ENCODE measurements at places on chromosomes 12 and 14.

GRCh38 chr14:77823378-77823777 lies 23.5 kb downstream of the ADCK1 start:
- DNase-seq, result no peak

- no peak for DNase-seq
Observed at GRCh38 chr12:13173012-13173932, 23.3 kb upstream of the EMP1 start.

DNA sequence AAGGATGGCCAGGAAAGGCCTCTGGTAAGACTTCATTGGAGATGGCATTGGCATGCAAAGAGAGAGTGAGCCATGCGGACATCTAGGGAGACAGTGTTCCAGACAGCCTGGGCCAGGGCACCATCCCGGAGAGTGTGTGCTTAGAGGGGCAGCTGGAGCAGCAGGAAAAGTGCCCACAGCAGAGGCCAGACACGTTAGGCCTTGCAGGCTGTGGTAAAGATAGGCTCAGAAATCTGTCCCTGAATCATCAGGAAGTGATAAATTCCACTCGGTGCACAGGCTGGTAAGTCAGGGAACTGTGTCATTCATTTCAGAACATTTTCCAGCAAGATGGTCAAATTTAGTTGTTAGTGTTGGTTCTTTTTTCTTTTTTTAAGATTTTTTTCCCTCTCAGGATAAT lies 8.8 kb downstream of the GALNT16 start:
- no peak for DNase-seq

DNA sequence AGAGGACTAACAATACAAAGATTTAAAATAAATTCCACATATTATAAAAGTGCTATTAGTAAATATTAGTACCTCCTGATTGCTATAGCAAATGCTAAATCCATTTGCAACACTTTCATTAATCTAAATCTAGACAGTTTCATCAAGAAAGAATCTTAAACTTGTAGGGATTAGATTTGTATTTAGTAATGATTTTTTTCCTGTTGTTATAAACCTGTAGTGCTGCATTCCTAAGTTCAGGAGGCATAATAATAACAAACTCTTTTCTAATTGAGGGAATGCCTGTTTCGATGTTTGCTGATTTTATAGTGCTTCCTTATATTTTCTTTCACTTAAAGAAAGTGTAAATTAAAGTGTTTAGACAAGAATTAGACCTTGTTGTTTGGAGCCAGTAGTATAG lies 166.1 kb downstream of the FOXA1 start:
- no peak for DNase-seq

DNA sequence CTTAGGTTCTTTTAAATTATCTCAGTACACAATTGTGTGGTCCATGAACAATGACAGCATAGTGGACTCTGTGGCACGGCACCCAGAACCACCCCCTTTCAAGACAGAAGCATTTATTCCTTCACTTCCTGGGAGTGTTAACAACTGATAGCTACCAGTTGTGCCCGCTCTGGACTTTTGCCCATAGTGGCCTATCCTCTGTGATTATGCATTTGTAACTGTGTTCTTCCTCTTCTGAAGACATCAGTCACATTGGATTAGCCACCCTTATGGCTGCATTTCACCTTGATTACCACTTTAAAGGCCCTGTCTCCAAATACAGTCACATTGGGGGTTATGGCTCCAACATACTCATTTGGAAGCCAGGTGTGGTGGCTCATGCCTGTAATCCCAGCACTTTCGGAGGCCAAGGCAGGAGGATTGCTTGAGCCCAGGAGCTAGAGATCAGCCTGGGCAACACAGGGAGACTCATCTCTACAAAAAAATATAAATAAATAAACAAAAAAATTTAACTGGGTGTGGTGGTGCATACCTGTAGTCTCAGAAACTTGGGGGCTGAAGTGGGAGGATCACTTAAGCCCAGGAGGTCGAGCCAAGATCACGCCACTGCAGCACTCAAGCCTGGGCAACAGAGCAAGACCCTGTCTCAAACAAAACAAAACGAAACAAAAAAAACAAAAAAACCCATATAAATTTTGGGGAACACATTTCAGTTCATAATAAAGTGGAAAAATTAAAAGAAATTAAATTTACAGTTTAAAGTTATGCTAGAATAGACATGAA lies 27.6 kb upstream of the PHC1 start:
- DNase-seq, result no peak

DNA sequence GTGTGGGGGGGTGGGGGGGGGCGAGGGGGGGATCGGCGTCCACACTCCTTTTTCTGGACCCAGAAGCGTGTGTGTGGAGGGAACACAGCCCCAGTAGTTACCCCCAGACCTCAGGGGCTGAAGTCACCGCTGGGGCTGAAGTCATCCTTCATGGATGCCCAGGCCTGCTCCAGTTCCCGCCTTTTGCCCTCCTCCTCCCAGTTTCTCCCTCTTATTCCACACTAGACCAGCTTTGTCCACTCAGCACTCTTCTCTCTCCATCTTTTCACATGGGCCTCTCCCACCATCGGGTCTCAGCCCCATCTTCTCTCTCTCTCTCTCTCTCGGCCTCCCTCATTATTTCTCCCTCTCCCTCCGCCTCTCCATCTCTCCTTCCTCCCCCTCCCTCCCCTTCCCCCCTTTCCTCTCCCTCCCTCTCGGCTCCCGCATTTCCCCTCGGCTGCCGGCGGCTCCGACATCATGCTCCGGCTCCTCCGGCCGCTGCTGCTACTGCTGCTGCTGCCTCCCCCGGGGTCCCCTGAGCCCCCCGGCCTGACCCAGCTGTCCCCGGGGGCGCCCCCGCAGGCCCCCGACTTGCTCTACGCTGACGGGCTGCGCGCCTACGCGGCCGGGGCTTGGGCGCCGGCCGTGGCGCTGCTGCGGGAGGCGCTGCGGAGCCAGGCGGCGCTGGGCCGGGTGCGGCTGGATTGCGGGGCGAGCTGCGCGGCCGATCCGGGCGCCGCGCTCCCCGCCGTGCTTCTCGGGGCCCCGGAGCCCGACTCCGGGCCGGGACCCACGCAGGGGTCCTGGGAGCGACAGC lies at the start of gene P3H3:
P3H3 (plus strand) TSS at position 426 of the 799 bp plus-strand sequence; CDS start at position 460, 34 bp downstream.
- peak; percentile 29 for DNase-seq

DNA sequence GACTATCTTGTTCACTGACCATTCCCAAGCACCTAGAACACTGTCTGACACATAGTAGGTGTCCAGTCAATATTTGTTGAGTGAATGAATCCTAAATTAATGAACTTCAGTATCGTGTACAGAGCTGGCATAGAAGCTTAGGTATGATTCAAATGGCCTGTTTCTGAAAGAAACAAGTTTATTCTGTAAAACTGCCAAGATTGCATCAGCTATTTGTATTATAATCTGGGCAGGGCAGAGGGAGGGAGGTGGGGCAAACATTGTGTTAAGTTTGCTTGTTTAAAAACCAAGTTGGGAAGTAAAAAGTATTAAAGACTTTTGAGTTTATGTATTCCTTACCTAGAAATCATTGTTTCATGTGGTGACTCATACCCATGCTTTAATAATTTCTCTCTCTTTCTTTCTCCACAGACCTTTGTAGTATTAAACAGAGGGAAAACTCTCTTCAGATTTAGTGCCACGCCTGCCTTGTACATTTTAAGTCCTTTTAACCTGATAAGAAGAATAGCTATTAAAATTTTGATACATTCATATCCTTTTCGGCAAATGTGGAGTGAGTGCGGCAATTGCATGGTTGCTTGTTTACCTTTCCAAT lies 92.8 kb downstream of the SCN8A start:
- DNase-seq, result peak; percentile 55

GRCh38 chr14:29028973-29029582 lies 262.5 kb downstream of the FOXG1 start:
- DNase-seq, result no peak

DNA sequence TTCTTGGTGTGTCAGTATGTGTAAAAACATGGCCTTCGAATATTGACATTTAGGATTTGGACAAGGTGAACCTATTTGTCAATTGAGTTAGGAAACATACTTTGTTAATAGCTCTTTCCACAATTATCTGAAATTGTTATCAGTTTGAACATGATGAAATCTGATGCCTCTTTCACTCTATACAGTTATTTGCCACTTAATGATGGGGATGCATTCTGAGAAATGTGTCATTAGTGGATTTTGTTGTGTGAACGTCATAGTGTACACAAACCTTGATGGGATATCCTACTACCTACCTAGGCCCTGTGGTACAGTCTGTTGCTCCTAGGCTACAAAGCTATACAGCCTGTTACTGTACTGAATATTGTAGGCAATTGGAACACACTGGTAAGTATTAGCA lies 4.8 kb downstream of the TULP3 start:
- DNase-seq, result no peak

DNA sequence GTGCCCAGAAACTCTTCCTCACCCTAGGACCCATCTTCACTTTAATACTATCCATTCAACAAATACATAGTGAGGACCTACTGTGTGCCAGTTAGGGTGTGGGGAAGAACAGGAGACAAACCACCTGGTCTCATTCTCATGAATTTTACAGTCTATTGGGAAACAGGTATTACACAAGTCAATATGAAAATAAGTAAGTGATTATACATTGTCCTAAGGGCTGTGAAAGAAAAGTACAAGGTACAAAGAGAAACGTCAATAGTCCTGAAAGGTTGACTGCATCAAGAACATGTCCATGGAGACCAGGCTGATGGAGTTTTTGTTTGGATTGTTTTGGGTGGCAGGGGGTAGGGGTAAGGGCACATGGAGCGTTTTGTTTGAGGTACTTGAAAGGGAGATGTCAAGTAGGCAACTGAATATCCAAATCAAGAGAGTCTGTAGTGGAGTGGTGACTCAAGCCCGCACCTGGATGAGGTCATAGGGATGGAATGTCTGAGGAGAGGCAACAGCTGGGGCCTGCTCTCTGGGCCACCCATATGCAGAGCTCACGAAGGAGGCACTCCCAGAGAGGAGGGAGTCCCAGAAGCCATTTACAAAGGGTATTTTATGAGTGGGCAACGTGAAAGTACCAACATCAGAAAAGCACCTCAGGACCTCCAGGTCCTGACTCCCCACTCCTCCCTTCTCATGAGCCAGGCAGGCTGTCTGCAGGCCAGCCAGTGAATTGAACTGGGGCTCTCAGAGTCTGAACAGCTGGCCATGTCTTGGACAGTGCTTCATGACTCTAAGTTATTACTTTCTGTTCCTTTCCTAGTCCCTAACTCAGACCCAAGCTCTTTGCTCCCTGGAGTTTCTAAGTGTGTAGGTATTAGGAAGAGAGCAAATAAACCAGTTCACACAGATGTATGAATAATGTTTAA lies 272.0 kb downstream of the ZFP36L1 start:
- no peak for DNase-seq

- DNase-seq, result peak; percentile 58
Observed at GRCh38 chr14:42110167-42110566, 503.5 kb downstream of the LRFN5 start.

DNA sequence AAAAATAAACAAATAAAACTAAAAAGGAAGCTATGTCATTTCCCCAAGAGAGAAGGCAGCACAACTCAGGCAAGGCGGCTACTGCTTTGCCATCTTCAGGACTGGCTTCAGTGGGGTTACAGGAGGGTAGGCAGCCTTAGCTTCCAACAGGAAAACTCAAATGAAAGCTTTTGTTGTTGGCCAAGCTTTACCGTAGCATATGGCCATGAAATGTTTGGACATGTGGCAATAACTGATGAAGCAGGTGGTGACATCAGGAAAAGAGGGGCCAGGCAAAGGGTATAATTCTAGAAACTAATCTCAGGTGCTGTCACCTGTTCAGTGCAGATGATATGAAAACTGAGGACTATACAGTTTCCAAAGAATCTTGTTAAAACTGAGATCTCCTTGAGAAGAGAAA lies 22.8 kb upstream of the NPFF start:
- DNase-seq, result peak; percentile 32

DNA sequence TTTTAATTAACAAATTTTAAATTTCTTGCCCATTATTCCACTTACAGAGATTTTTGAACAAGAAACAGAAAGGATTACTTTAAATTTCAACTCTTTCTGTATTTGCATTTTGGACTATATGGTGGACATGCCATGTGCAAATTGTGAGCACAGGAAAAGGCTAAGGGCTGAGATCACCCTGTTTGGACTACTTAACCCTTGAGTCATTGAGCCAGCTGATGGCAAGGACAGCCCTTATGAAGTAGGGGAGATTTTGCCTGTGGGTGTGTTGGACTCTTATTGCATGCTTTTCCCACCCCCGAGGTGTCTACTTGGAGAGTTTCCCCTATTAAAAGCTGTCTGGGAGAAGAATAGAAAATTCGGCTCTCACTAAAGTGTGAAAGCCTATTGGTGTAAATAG lies 17.2 kb downstream of the DERA start:
- no peak for DNase-seq

- no peak for DNase-seq
Observed at GRCh38 chr12:2509137-2509536, 285.6 kb upstream of the FKBP4 start.

DNA sequence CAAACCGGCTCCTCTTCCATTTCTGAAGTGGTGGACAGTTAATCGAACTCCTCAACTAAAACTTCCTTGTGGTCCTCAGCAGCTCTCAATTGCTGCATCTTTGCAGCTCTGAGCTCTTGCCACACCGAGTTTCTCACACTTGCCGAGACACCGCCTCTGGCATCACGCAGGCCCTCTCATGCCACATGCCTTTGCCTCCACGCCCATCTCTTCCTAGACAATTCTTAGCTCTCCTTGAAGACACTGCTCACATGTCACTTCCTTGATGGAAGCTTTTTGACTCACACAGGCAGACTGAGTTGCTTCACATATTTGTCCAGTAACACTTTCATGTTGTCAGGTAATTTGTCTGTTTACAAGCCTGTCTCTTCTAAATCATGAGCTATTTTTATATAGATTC lies 29.2 kb downstream of the KCNA1 start:
- no peak for DNase-seq

GRCh38 chr12:129753586-129753985 lies 150.2 kb downstream of the TMEM132D start:
- DNase-seq, result no peak

GRCh38 chr12:53200458-53201176 lies 6.4 kb downstream of the ITGB7 start:
- DNase-seq, result no peak

GRCh38 chr12:130425698-130426245 lies 88.1 kb downstream of the PIWIL1 start:
- DNase-seq, result no peak

- no peak for DNase-seq
Observed at GRCh38 chr12:121287267-121287954, 9.1 kb downstream of the CAMKK2 start.

- no peak for DNase-seq
Observed at GRCh38 chr12:101097829-101098580, 112.0 kb downstream of the SLC5A8 start.

- no peak for DNase-seq
Observed at GRCh38 chr12:66612090-66612775, 66.6 kb downstream of the GRIP1 start.

DNA sequence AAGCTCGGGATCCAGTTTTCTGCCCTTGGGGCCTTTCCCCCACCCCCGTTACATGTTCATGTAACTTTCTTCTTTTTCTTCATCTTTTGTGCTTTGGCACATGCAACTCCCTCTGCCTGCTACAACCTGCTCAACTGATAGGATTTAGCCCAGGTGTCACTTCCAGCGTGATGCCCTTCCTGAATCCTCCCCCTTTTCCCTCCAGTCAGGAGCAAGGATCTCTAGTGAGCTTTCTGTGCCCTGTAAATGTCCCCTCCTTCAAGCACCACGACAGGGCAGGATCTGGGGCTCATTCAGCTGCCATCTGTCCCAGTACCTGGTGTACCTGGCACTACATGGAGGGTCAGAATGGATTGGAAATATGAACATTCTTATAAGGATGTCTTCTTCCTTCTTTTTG lies 15.3 kb downstream of the PELI2 start:
- DNase-seq, result no peak

Data from NCI-H446 treated with DMSO at 0.1 percent for 48 hours (cell line).